Endothelial cell of umbilical vein (primary cell): ENCODE measurements at places on chromosomes 5 and 9. TPM values are rescaled to one million over a fixed set of nuclear protein-coding genes. Genes with fewer than 3 reads are reported as not detected.

- no peak for DNase-seq
Observed at GRCh38 chr5:108711898-108712297, 35.8 kb upstream of the FER start.

DNA sequence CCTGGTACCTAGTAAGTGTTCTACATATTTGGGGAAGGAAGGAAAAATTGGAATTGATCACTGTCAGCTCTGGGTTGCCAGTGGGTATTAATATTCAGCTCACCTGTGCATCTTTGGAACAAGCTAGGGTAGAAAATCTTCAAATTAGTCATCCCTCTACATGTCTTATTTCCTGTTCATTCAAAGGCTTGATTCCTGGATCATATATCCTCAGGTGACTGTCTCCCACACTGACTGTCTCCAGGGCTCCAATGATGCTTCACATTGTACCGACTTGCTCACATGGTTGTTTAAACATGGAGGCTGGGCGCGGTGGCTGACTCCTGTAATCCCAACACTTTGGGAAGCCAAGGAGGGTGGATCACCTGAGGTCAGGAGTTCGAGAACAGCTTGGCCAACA, 11.6 kb upstream of the SUSD1 start:
- no peak for DNase-seq

- DNase-seq = no peak
Observed at GRCh38 chr9:79481846-79482477, 89.8 kb upstream of the TLE4 start.

DNA sequence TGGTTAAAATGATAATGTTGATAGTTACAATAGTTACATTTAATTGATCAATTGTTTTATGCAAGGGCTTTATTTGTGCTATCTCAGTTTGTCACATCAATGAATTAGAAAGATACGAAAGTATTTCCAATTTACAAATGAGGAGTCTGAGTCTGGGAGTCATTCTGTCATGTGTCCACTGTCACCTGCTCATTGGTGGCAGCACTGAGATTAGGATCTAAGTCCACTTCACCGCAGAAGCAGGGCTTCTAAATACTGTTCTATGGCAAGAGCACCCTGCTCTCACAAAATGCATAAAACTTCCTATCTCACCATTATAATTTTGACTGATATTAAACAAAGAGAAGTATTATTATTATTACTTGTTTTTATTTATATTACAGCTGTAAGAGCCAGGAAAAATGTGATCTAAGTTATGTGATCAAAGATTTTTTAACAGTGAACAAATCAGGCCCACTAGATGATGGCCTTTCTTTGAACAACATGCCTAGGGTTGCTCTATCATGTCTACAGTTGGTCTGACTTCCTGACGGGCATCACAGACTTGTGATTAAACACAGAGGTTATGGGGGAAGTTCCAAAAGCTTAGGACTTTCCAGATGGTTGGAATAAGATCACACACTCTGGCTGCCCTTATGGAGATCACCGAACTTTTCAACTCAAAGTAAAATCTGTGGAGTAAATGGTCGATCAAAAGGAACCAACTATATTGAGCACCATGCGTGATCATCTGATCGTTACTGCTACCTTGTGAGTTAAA, 15.1 kb downstream of the TLR4 start:
- no peak for DNase-seq

DNA sequence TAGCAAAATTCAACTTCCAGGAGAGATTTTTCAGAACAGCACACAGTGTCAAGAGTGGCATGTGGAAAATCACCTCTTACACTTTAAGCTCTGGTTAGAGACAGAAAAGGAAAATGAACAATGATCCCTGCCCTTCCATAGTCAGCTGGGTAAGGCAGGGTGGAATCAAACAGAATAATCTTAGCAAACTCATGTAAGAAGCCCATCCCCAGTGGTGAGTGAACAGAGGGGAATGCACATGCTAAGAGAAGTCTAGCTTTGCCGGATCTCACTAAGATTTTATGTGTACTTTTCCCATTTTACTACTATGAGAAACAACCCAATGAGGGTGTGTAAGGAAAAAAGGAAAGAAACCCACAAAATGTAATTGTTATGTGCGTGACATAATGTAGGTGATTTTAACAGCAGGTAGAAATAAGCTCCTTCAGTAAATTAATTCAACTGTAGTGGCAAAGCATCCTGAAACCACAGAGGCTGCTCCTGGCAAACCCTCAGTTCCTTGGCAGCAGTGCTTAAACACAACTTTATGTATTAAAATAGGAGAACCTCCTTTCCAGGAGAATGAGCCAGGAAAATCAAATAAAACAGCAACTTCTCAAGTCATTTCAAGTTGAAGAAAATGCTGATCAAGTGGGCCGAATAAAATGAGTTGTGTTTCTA, 366.0 kb upstream of the TRPC7 start:
- no peak for DNase-seq

GRCh38 chr5:43400082-43400481, 12.1 kb downstream of the CCL28 start:
- no peak for DNase-seq

DNA sequence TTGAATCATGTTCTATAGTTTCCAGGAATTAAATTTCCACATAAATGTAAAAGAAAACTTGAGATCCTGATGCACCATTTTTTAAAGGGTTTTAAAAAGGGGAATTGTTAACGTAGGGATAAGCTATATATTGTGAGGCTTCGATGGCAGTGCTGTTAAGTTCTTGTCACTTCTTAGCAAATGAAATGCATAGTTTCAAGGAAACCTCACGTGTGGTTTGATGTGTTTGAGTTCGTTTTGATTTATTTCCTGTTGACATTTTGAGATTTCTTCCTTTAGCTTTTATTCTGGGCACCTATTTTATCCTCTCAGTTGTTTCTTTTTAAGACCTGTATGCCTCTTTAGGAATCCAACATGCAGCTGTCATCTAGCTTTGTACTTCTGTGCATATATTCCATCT, 301.0 kb downstream of the DOCK8 start:
- DNase-seq = no peak

MSX2 gene
- not detected in 2 replicates for total RNA-seq

- no peak for DNase-seq
Observed at GRCh38 chr9:6671416-6671815, 25.9 kb upstream of the GLDC start.

GRCh38 chr9:108045851-108046250, 556.3 kb upstream of the KLF4 start:
- DNase-seq = no peak

ZMYND19 gene
- 32.6 and 35.4 TPM in 2 replicates for total RNA-seq

- DNase-seq = no peak
Observed at GRCh38 chr5:132838516-132839282, 8.3 kb upstream of the SHROOM1 start.

KCNN2 gene
- 1.3 and 1.9 TPM in 2 replicates for total RNA-seq

DNA sequence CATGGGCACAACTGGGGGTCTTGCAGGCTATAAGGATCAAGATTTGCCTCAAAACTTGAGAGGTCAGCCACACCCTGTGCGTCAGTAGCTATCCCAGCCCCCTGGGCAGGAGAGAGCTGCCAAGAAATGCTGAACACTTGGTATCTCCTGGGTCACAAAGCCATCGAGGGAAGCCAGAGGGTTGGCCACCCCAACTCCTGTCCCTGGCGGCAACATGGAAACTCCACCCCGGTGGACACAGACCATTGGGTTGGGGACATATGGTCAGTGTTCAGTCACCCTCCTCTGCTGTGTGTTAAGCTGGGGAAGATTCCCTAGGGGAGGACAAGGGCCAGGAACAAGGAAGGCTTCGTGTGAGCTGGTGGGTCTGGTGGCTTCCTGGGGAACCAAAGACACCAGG, 140.6 kb downstream of the C5orf15 start:
- no peak for DNase-seq

DNA sequence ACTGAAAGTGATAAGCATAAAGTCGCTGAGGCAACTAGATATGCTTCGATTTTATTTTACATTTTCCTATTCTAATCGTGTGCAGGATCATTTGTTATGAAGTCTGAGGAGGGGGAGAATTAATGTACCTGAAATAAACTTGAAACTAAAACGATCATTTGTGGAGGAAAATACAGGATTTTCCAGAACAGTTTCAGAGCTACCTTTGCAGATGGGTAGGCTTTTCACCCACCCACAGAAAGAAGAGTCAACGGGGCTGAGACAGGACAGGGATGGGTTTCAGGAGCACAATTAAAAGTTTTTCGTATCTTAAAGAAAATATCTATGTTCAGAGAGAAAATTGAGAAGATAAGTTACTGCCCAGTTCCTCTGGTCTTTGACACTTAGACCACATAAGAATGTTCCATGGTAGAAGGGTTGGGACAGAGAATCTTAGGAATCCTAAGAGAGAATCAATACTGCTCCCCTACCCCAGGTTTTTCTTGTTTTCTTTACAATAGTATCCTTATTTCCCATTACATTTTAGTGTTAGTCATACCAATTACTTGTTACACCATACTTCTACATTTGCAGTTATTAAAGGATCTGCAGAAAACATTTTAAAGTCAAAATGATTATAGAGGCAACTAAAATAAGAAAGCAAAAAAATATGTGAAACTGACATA, 211.4 kb downstream of the DEPDC1B start:
- DNase-seq = no peak
